ENCODE measurements at places on chromosomes 16 and 17.
A peak's percentile ranks its signal among the peaks of the same experiment; 100 is the strongest.

DNA sequence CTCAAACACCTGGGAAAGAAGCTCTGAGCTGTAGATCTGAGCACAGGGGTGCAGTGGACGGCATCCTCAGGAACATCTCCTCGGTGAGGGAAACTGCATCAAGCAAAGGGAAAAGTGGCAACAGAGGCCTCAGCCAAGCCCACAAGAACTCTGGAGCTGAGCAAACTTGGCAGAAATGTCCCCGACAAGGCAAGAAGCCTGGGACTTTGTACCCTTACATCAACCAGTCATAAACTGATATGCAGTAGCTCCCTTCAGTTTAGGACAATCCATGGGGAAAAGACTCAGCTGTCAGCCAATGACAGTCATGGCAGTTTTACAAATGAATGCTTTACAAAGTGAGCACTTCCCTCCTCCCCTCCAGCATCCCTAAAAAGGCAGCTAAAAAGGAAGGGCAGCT, 210.0 kb upstream of the DYNLRB2 start:
- DNase-seq: no peak

GRCh38 chr17:50785946-50786570, 18.7 kb upstream of the ANKRD40CL start:
- peak; percentile 65 for DNase-seq

GRCh38 chr17:82213251-82214011, 789 bp upstream of the CCDC57 start:
- peak; percentile 91 for DNase-seq

DNA sequence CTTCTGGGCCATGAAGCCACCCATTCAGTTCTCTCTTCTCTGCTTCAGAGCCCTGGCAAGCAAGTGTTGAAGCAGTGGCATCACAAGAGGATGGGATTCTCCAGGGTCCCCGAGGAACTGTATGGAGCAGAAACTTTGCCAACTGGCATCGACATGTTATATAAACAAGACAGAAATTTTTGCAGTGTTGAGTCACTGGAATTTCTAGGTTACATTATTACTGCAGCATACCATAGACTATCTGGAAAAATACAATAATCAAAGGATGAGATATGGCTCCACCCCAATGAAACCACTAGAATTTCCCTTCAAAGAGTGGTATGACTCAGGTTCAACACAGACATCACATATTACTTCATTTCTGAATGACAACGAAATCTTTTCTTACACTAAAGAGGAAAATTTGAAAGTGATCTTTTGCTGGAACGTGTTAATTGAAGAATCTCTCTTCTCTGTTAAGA, 343.0 kb upstream of the DYNLRB2 start:
- peak; percentile 71 for DNase-seq

DNA sequence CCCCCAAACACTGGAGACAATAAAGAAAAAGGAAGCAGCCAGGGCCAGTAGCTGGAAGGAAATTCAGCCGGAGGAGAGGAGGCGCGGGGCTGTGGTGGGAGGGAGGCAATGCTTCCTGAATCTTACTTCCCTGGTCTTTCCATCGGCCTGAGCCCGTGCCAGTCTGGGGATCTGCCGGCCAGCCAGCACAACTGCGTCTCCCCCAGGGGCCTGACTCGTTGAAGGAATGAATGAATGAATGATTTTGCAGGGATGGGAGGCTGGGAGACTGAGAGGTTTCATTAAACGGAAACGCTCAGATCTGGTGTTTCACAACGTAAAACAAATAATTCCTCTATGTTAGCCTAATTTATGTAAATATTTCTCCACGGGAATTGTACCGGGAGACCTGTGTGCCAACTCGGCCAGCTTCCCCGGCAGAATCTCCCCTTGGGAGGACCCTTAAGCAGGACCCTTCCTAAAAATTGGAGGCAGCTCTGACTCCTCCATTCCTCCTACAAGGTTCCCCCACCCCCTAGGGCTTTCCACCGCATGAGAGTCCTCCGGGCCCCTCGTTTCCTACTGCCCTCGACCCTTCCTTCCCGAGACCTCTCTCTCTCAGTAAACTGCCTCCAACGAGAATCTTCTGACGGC, 1.3 kb upstream of the BAIAP2 start:
- no peak for DNase-seq

DNA sequence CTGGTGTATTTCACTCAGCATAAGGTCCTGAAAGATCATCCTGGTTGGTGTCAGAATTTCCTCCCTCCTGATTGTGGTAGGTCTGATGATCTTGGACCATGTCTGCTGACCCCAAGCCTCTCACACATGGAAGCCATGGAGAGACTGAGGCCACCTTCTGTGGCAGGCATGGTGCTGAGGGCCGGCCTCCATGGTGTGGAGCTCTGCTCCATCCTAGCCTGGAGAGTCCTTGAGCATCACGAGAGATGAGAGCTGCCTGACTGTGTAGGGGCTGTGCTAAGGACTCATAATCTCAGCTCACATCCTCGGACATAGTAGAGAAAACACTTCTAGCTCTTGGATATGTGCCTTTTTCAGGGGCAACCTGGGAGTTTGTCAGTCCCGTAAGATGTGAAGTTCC, 40.6 kb downstream of the MPRIP start:
- DNase-seq: no peak
